ENCODE measurements at places on chromosomes 12 and 14.
A peak's percentile ranks its signal among the peaks of the same experiment; 100 is the strongest.

DNA sequence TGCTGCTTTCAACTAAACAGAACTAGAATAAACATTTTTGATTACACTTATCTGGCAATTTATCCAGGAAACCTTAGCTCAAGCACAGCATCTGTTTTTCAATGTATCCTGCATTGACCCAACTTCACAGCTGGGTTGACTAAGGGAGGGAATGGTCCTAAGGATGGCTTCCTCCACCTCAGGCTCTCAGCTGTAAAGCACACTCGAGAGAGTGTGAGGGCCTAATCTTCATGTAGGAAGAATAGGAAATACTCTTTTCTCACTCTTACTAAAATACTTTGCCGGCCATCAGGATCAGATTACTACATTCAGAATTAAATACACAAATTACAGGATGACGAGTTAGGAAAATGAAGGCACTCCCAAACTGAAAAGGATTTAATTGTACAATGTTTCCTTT is 7.2 kb downstream of the SETD3 start:
- DNase-seq: no peak

DNA sequence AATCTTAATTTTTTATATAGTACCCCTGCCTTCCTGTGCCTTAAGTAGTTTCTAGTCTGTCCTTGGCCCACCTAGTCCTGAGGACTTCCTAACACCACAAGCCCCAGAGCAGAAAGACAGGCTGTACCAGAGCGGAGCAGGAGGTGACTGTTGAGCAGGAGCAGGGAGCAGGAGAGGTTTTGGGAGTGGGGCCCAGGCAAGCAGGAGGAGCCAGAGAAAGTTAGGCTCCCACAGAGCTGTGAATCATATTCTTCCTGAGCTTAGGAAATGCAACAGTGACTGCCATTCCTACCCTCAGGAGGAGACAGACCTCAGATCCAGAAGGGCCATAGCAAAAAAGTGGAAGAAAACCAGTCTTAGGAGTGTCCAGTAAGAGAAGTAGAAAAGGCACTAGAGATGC is 28.3 kb upstream of the COL2A1 start:
- no peak for DNase-seq

DNA sequence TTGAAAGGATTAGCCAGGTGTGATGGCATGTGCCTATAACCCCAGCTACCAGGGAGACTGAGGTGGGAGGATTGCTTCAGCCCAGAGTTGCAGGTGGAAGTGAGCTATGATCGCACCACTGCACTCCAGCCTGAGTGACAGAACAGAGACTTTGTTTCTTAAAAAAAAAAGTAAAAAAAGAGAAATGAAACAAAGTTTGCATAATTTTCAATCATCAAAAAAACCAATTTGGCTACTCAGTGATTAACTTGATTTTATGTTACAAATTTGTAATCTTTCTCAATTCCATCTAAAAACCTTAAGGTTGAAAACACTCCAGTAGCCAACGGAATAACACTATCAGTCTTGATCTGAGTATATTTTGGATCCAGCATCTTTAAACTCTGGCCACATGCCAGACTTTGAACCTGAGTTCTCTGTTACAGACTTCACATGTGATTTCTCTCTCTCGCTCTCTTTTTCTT is 12.6 kb upstream of the DENND5B start:
- DNase-seq: no peak

DNA sequence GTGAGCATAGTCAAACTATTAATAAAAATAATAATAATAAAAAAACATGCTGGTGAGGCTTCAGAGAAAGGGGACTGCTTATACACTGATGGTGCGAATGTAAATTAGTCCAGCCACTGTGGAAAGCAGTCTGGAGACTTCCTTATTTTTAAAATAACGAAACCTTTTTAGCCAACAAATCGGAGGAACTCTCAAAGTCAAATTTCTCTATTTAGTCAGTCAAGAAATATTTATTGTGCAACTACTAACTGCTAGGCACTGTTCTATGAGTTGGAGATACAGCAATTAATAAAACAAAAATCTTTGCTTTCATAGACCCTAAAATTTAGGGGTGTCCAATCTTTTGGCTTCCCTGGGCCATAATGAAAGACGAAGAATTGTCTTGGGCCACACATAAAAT is 10.8 kb downstream of the TAOK3 start:
- no peak for DNase-seq

- DNase-seq: peak; percentile 1
Observed at GRCh38 chr12:23139026-23139425, 514.1 kb downstream of the ETNK1 start.

- DNase-seq: no peak
Observed at GRCh38 chr12:85639834-85640233, 196.4 kb downstream of the RASSF9 start.

DNA sequence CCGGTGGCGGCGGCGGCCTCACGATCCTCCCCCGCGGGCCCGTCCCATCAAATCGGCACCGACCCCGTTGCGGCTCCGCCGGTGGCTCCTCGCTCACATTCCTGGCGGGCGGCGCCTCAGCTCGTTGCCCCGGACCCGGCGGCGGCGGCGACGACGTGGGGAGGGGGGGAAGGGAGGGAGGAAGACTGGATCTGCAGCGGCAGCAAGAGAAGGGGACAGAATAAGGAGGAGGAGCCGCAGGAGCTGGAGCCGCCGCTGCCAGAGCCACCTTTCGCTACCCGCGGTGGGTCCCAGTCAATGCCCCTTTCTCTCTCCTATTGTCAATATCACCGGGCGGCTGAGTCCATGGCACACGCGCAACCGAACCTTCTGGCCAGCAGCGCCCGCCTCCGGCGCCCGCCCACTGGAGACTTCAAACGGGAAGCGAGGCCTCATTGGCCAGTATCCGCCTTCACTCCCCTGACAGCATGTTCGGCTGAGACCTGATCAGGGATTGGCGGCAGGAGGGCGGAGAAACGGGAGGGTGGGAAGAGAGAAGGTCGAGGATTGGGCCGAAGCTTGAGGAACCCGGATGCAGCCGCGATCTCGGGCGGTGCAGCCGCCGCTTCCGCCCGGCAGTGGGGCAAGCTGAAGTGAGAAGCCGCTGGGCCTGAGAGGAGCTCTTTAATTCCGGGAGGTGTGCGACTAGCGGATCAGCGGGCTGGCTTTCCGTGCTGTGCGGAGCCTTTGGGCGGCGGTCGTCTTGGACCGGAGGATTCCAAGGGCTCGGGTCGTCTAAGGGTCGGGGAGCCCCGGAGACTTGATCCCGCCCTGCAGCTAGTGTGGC is at the start of gene PPP2R5E:
PPP2R5E (minus strand) TSS at position 378 of the 826 bp plus-strand sequence. CDS start 3,692 bp downstream, outside the sequence.
- DNase-seq: peak; percentile 99
